ENCODE measurements at places on chromosomes 7 and 10.
A peak's percentile ranks its signal among the peaks of the same experiment; 100 is the strongest.

DNA sequence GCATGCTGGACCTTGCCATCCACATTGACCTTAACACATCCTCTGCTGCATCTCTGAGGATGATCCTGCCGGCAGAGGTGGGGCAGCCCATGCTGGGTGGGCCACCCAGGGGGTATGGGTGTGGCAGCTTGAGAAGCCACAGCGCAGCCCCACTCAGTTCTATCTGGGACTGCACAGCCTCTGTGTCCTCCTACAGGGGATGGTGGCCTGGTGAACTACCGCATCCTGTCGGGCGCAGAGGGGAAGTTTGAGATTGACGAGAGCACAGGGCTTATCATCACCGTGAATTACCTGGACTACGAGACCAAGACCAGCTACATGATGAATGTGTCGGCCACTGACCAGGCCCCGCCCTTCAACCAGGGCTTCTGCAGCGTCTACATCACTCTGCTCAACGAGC lies 12.2 kb upstream of the C10orf105 start:
- no peak for DNase-seq

GRCh38 chr7:26284995-26285632 lies 6.5 kb upstream of the SNX10 start:
- DNase-seq, result peak; percentile 39

DNA sequence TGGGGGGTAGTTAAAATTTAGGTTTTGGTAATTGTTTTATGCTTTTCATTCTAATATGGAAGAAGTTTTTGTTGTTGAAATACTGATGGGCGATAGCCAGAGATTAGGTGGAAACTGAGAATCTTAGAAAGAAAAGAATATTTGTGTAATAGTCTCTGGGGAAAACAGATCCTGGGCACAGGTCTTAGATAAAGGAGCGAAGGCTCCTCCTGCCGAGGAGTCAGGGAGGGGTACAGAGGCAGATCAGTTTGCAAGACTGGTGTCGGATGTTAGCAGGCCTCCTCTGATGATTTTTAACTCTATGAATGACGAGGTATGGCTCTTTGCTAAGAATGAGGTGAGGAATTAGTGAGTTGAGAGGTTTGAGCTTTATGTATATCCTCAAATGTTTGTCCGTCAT lies 339.7 kb downstream of the HGF start:
- DNase-seq, result no peak

DNA sequence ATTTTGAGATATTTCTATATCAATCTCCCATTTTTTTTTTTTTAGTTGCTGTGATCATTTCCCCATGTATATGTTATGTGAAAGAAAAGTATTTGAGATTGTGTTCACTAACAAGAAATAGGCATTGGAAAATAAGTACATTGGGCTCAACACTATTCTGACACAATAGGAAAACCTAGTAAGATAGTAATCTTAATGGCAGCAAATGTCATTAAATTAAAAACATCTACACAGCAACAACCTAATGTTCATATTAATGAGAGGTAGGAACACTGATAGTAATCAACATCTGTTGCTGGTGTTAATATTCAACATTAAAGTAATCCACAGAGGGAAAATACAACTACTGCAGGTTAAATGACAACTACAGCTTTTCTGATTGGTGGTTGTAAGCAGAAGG lies 1.5 kb upstream of the GTPBP10 start:
- no peak for DNase-seq

DNA sequence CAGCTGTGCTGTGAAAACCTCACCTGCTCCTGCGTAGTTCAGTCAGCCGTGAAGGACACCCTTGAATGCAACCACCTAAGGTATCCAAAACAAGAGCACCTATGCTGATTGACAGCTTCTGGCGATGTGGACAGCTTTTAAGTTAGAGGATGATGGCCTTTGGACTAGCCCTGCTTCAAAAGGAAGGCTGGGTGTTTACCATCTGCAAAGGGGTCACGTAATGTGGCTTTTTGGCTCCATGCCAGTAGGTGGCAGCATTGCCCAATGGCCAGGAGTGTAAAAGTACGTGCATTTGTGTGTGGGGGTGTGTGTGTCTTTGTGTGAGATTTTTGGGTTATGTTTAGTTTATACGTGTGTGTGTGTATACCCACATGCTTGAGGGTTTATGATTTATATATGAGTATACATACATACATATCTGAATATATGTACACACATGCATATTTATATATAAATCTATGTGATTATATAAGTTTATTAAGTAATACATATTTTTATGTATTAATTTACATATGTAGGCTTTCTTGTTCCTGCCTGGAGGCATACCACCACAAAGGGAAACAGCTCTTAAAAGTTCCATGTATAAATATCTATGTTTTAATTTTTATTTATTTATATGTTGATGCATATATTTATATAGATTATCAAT lies 236.3 kb upstream of the ANKRD30A start:
- DNase-seq, result peak; percentile 26

DNA sequence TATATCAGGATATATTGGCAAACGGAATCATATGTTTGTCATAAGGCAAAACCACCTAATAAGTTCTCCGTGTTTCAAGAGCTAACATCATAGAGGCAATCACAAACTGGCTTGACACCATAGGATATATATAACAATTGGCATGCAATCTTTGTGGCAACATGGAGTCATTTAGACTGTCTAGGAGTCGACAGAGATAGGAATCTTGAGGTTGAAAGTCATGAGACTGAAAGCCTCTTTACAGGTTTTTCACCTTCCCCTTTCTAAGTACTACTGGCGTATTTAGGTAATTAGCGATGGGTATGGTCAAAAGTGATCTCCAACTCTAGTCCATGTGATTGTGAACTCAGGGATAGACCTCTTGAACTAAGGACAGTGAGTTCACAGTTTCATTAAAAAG lies 63.7 kb downstream of the THSD7A start:
- DNase-seq, result no peak

GRCh38 chr10:114084215-114084614 lies 40.5 kb downstream of the ADRB1 start:
- DNase-seq, result no peak

GRCh38 chr10:33643042-33643441 lies 308.6 kb upstream of the NRP1 start:
- DNase-seq, result no peak

- DNase-seq, result no peak
Observed at GRCh38 chr7:24245362-24245761, 38.6 kb upstream of the NPY start.

DNA sequence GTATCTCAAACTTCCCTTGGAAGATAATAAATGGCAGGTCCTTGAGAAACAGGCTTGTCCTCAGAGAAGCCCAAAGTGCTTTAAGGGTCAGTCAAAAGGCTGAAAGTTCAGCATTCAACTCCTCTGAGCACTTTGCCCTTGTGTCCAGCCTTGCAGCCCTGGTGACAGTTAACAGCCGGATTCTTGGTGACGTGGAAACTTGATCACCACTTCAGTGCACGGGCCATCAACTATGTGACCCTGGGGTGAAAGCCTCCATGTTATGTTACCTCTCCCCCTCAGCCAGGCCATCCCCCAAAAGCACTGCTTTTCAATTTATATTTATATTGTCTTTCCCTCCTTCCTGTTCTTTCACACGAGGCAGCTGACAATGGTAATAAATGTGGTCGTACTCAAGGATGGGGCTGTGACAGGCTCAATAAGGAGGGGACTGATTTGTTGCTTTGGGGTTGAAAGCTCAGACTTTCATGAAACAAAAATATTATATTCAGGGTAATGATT lies 164.0 kb upstream of the NRP1 start:
- DNase-seq, result no peak

GRCh38 chr10:28841625-28842024 lies 164.3 kb downstream of the BAMBI start:
- no peak for DNase-seq

DNA sequence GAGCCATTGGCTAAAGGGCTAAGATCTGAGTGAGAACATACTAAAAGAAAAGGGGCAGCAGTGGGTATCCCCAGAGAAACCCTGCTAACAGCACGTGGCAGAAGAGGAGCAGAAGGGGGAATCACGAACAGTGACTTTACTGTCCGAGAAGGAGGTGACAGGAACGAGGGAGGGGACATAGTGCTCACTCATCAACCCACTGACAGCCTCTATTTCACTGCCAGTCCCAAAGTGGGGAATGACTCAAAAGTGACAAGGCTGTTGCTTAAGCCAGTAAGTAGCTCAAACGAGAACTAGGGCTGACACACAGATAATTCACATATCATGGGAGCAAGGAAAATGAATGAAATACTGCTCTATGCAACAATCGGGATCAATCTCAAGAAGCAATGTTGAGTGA lies 92.7 kb downstream of the RSU1 start:
- no peak for DNase-seq

GRCh38 chr10:87750001-87750671 lies 67.9 kb downstream of the ATAD1 start:
- no peak for DNase-seq

- no peak for DNase-seq
Observed at GRCh38 chr10:89624020-89624419, 21.0 kb downstream of the PANK1 start.

GRCh38 chr7:137977173-137977572 lies 24.7 kb downstream of the CREB3L2 start:
- DNase-seq, result no peak

GRCh38 chr7:19448091-19448490 lies 260.7 kb downstream of the POLR1F start:
- no peak for DNase-seq

- DNase-seq, result no peak
Observed at GRCh38 chr10:21166557-21167287, 269.6 kb upstream of the NEBL start.

- no peak for DNase-seq
Observed at GRCh38 chr7:129150199-129150996, 5.9 kb downstream of the TSPAN33 start.

- no peak for DNase-seq
Observed at GRCh38 chr10:130498042-130498441, 361.9 kb downstream of the GLRX3 start.

DNA sequence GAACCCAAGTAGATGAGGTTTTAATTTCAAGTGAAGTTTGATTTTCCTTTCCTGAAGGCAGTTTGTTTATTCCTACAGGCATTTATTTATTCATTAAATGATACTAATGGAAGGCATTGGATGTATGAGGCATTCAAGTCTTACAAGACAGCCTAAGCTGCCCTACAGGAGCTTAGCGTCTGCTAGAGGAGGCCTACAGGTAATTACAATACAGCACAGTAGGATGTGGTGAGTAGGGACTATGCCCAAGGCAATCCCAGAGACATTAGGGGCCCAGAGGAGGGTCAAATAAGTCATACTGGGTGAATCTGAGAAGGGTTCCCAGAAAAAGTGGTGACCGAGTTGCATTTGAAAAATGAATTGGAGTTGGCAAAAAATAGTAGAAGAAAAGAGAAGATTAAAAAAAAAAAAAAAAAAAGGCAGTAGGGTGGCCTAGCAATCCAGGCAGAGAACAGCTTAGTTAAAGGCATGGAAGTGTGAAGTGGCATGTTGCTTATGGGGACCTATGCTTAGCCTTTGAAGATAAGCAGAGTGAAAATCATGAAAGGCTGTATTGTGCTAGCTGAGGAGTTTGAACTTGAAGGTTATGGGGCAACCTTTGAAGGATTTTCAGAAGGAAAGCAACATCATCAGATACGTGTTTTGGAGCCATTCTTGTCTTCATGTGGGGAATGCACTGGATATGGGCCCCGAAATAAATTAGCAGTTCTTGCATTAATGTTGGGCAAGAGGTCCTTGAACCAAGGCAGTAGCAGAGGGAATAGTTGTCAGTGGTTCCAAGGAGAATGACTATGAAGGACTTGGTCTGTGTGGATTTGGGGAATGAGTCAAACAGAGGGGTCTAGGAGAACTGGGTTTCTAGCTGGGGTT lies 65.5 kb downstream of the SNX10 start:
- DNase-seq, result no peak

DNA sequence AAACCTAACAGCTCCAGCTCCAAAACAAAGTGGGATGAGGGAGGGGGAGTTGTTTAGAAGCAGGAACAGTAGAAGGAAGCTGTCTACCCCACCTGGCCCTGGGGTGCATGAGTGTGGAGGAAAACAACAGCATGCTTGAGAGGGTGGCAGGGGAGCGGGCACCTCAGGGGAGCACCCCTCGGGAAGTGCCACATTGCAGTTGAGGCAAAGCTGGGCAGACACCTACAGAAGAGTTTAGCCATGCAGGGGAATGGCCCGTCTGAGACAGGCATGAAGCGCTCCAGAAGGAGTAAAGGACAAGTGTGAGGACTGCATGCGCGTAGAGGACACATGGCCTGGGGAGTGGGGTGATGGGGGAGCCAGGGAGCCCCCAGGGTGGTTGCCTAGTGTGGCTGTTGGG lies 18.1 kb downstream of the CHAT start:
- DNase-seq, result no peak

- DNase-seq, result no peak
Observed at GRCh38 chr7:81256991-81257390, 338.1 kb upstream of the SEMA3C start.

GRCh38 chr10:102055647-102056419 lies at the start of gene ARMH3:
TSS of gene ARMH3 (minus strand) at chr10:102056173. CDS start at chr10:102040114, 16,059 bp downstream.
- DNase-seq, result peak; percentile 94

- DNase-seq, result peak; percentile 1
Observed at GRCh38 chr7:96596120-96596826, 113.4 kb downstream of the SEM1 start.

GRCh38 chr10:29461042-29461441 lies 172.2 kb downstream of the LYZL1 start:
- DNase-seq, result no peak

- no peak for DNase-seq
Observed at GRCh38 chr7:1359681-1360485, 99.4 kb downstream of the MICALL2 start.

GRCh38 chr10:48947690-48948469 lies 8.2 kb upstream of the LRRC18 start:
- no peak for DNase-seq

GRCh38 chr7:125775317-125775716 lies 845.7 kb upstream of the POT1 start:
- no peak for DNase-seq

GRCh38 chr7:94133460-94133859 lies 129.3 kb upstream of the BET1 start:
- no peak for DNase-seq

GRCh38 chr10:70850097-70850496 lies 34.3 kb downstream of the SGPL1 start:
- DNase-seq, result no peak

GRCh38 chr10:88413412-88413811 lies 169.7 kb downstream of the RNLS start:
- no peak for DNase-seq

GRCh38 chr10:46018453-46019176 lies 11.8 kb downstream of the NCOA4 start:
- no peak for DNase-seq

- peak; percentile 15 for DNase-seq
Observed at GRCh38 chr7:133253519-133253875, 619 bp downstream of the EXOC4 start.

- no peak for DNase-seq
Observed at GRCh38 chr10:124171561-124171960, 78.2 kb upstream of the CHST15 start.

GRCh38 chr7:38198366-38198765 lies 20.3 kb downstream of the STARD3NL start:
- no peak for DNase-seq

- no peak for DNase-seq
Observed at GRCh38 chr10:103717341-103718246, 137.8 kb downstream of the SH3PXD2A start.

DNA sequence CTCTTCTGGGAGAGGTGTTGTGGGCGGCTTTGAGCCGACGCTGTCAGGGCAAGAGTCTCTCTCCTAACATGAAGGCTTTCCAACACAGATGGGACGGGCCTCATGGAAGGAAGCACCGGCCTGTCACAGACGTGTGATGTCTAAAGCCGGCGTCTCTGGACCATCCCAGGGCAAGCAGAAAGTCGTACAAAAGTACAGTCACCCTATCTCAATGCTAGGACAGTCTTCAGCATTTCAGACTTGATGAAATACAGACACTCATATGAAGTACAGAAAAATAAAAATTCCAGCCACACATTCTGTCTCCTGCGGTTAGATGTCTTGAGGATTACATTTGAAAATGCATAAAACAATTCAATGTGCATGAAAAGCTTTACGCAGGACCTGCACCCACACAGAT lies 30.6 kb downstream of the CYP2W1 start:
- DNase-seq, result no peak
